CD4-positive, alpha-beta T cell (primary cell): ENCODE measurements at places on chromosomes 3 and 15. TPM values are rescaled to one million over a fixed set of nuclear protein-coding genes. Genes with fewer than 3 reads are reported as not detected.

DNA sequence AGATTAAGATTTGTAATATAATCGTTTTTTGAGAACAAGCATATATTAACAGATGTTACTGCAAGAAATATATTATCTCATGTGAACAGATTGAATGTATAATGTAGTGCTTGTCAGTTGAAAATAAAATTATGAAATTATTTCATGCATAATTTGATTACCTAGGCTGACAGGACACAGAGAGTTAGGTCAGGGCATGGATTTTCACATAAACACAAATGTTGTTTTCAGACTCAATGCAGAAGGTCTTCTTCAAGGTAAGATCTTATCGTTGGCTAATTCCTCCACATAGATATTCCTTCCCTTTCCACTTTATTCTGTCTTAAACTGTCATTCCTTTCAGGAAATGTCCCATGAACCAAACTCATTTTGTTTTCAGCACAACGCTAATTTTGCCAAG is 20.1 kb upstream of the TM4SF1 start:
- no peak overlapping the region for H3K27ac ChIP-seq
- no peaks in the 10 kb centered on the region for H3K4me1 ChIP-seq
- H3K36me3 ChIP-seq: no peaks in the 10 kb centered on the region
- H3K27me3 ChIP-seq: no peaks in the 10 kb centered on the region
- DNase-seq: no peak
- no peak overlapping the region for H3K4me3 ChIP-seq

DNA sequence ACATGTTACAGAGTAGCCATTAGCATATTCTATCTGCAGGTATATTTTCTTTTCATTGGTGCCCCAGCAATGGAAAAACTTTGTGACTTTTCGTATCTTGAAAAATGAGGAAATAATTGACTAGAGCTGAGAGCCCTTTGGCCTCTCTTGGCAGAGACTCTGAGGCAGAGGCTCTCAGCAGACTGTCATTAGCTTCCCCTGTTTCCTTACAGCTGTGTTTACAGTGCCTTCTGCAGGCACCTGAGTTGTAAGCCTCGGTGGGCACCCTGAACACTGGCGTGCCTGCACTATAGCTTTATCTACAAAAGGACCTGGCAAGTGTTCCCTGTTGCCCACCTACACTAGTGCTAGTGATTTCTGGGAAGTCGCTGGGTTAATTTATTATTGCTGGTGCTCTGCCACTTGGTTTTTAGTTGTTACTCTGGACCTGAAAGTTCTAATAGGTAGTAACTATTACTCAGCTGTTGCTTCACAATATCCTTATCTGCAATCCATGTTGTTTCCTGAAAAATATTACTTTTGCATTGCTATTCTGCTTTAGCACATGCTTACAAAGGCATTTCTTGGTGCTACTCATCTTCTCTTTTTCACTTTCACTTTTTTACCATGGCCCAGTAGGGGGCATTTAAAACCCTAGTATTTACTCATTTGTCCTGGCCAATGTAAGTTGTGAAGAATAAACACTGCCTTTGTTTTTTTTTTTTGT is 7.8 kb upstream of the GPR171 start:
- no peak overlapping the region for H3K27ac ChIP-seq
- no peak for DNase-seq
- H3K4me1 ChIP-seq: peaks cover 29% of the 10 kb centered on the region
- no peaks in the 10 kb centered on the region for H3K36me3 ChIP-seq
- no peaks in the 10 kb centered on the region for H3K27me3 ChIP-seq

The CYP1A2 gene
- not detected for total RNA-seq

The FBXW12 gene
- not detected for total RNA-seq

The ACKR4 gene
- 0.17 TPM for total RNA-seq

GRCh38 chr15:95559875-95560394 is 770.6 kb upstream of the NR2F2 start:
- H3K27ac ChIP-seq: no peak overlapping the region
- no peaks in the 10 kb centered on the region for H3K27me3 ChIP-seq
- H3K4me1 ChIP-seq: no peaks in the 10 kb centered on the region
- no peak for DNase-seq

DNA sequence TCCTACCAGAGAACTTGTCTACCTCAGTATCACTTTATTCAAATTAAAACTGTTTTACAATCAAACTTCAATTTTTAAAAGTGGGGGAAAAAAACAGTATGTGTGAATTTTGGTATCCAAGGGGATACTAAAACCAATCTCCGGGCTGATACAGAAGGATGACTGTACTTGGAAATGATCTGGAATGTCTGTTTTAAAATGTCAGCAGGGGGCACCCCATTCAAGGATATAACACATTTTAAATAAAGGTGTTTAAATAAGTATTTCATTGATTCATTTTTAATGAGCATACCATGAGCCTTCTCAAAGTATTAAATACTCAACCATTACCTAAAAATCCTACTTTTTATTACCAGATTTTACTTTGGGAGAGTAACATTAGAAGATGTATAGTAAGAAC is 67.9 kb downstream of the ULK4 start:
- H3K4me1 ChIP-seq: no peaks in the 10 kb centered on the region
- H3K36me3 ChIP-seq: peaks cover 14% of the 10 kb centered on the region
- DNase-seq: no peak
- no peaks in the 10 kb centered on the region for H3K27me3 ChIP-seq
- no peak overlapping the region for H3K4me3 ChIP-seq

- H3K36me3 ChIP-seq: no peaks in the 10 kb centered on the region
- no peaks in the 10 kb centered on the region for H3K27me3 ChIP-seq
- no peak for DNase-seq
- no peak overlapping the region for H3K4me3 ChIP-seq
- H3K4me1 ChIP-seq: no peaks in the 10 kb centered on the region
Observed at GRCh38 chr15:39488961-39489360, 91.9 kb upstream of the THBS1 start.

DNA sequence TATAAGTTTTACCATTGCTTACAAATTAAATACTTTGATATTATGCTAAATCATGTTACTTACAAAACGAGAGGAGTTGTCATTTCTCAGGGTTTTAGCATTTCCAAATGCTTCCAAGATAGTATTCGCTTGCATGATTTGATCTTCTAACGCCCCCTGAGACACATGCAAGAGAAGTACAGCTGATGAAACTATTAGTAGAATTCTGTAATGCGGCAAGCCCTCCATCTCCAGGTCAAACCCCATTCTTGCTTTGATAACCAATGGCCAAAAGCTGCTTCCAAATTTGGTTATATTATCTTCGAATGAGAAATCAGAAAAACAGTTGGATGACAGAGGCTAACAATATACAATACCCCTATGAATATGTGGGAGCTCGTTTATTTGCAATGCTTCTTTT is 14.7 kb downstream of the MYH15 start:
- no peak overlapping the region for H3K4me3 ChIP-seq
- H3K4me1 ChIP-seq: no peaks in the 10 kb centered on the region
- no peaks in the 10 kb centered on the region for H3K36me3 ChIP-seq
- no peak overlapping the region for H3K27ac ChIP-seq

The SPTBN5 gene
- 2.2 TPM for total RNA-seq

- no peak for DNase-seq
- no peak overlapping the region for H3K4me3 ChIP-seq
- H3K4me1 ChIP-seq: no peaks in the 10 kb centered on the region
- H3K27ac ChIP-seq: no peak overlapping the region
- H3K27me3 ChIP-seq: no peaks in the 10 kb centered on the region
Observed at GRCh38 chr3:176160997-176161396, 1036.3 kb downstream of the TBL1XR1 start.

GRCh38 chr3:70752051-70752450 is 439.6 kb upstream of the MDFIC2 start:
- no peaks in the 10 kb centered on the region for H3K4me1 ChIP-seq
- no peaks in the 10 kb centered on the region for H3K27me3 ChIP-seq
- H3K36me3 ChIP-seq: no peaks in the 10 kb centered on the region
- H3K4me3 ChIP-seq: no peak overlapping the region

DNA sequence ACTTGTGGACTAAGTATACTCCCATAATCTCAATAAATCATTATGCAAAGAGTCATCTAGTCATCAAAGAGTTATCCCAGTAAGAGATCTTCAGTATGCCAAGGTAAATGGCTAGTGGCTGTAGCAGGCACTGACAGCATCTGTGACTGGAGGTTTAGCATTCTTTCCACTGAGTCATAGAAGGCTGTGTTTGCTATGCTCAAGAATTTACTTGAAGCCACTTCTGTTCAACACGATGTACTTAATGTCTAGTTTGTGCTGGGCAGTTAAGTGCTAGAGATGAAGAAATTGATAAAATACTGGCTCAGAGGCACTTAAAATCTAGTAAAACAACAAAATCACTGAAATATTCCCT is 13.0 kb downstream of the ZBED2 start:
- no peaks in the 10 kb centered on the region for H3K4me1 ChIP-seq
- no peak overlapping the region for H3K27ac ChIP-seq
- peaks cover 95% of the 10 kb centered on the region for H3K36me3 ChIP-seq
- H3K27me3 ChIP-seq: no peaks in the 10 kb centered on the region
- DNase-seq: no peak
- no peak overlapping the region for H3K4me3 ChIP-seq

The FRMD4B gene
- 5.5 TPM for total RNA-seq

The EIF1B gene
- 112 TPM for total RNA-seq

The RAB43 gene
- 48.1 TPM for total RNA-seq

The DET1 gene
- total RNA-seq: 2.2 TPM

GRCh38 chr3:63860776-63861175 is 2.8 kb downstream of the THOC7 start:
- H3K4me1 ChIP-seq: peaks cover 34% of the 10 kb centered on the region
- H3K4me3 ChIP-seq: no peak overlapping the region
- H3K27ac ChIP-seq: no peak overlapping the region
- no peak for DNase-seq
- no peaks in the 10 kb centered on the region for H3K36me3 ChIP-seq

The MAP2K5 gene
- 22.2 TPM for total RNA-seq

DNA sequence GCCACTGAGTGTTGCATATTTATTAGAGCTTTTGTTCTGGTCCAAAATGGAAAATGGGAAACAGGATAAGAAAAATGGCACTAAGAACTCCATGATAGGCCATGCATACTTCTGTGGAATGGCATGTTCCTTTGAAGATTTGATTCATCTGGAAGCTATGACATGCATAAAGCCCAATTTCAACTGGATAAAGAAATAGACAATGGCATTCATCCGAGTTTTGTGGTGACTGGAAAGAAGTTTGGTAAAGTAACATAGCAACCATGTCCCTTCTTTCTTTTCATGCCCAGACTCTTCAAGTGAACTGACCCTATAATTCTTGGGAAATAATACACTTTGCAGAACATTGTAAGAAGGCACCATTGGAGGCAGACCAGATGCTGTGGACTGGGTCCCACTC is 368.4 kb upstream of the IL12A start:
- H3K36me3 ChIP-seq: no peaks in the 10 kb centered on the region
- no peak overlapping the region for H3K27ac ChIP-seq
- no peaks in the 10 kb centered on the region for H3K27me3 ChIP-seq
- DNase-seq: no peak

DNA sequence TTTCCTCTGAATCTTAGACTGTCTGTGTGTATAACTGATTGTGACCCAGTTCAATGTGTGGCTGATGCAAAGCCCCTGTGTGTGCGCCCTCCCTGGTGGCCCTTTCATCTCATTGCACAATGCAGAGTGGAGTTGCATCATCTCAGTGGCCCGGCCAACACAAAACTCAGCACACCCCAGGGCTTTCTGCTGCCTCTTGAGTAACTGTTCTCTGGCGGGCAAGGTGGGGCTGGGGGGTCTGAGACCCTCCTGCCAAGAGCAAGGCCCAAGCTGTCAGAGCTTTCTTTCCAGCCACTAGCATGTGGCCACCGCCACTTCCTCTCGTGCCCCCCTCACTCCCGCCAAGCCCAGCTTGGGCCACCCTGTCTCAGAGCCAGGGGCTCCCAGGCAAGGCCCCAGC is 80.7 kb upstream of the ALDH1L1 start:
- no peak overlapping the region for H3K4me3 ChIP-seq
- H3K27ac ChIP-seq: no peak overlapping the region
- H3K36me3 ChIP-seq: no peaks in the 10 kb centered on the region

DNA sequence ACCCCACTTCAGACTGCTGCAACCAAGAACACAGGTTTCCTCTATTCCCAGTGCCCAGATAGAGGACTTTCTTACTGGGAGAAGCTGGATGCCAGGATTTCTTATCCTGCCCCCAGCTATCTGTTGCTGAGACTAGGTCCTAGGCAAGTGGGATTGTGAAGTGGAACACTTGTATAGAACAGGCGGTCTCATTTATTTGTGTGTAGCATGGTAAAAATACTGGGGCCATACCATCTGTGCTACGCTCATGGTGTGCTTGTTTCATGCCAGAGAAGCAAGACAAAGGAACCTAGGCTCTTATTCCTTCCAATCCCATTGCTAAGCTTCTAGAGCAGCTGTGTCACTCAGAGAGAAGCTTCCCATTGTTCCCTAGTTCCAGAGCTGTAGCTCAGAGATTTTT is 191.5 kb upstream of the EPHA6 start:
- no peak for DNase-seq
- no peak overlapping the region for H3K4me3 ChIP-seq
- no peak overlapping the region for H3K27ac ChIP-seq
- no peaks in the 10 kb centered on the region for H3K36me3 ChIP-seq
- H3K4me1 ChIP-seq: no peaks in the 10 kb centered on the region

GRCh38 chr3:115602194-115602593 is 21.1 kb upstream of the GAP43 start:
- peaks cover 2% of the 10 kb centered on the region for H3K27me3 ChIP-seq
- DNase-seq: no peak
- H3K27ac ChIP-seq: no peak overlapping the region
- no peak overlapping the region for H3K4me3 ChIP-seq
